ENCODE measurements at places on chromosomes 5 and 9.

DNA sequence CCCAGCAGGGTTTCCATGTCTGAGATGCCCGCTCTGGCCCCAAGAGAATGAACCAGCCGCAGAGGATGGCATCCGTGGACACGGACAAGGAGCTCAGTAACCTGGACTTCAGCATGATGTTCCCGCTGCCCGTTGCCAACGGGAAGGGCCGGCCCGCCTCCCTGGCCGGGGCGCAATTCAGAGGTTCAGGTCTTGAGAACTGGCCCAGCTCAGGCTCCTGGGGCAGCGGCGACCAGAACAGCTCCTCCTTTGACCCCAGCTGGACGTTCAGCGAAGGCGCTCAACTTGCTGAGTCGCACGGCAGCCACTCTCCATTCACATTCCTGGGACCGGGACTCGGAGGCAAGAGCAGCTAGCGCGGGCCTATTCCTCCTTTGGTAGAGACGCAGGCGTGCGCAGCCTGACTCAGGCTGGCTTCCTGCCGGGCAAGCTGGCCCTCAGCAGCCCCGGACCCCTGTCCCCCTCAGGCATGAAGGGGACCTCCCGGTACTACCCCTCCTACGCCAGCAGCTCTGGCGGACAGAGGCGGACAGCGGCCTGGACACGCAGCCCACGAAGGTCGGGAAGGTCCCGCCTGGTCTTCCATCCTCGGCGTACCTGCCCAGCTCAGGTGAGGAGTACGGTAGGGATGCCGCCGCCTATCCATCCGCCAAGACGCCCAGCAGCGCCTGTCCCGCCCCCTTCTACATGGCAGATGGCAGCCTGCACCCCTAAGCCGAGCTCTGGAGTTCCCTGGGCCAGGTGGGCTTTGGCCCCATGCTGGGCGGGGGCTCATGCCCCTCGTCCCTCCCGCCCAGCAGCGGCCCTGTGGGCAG is 74.4 kb downstream of the INSL6 start:
- no peak for DNase-seq

DNA sequence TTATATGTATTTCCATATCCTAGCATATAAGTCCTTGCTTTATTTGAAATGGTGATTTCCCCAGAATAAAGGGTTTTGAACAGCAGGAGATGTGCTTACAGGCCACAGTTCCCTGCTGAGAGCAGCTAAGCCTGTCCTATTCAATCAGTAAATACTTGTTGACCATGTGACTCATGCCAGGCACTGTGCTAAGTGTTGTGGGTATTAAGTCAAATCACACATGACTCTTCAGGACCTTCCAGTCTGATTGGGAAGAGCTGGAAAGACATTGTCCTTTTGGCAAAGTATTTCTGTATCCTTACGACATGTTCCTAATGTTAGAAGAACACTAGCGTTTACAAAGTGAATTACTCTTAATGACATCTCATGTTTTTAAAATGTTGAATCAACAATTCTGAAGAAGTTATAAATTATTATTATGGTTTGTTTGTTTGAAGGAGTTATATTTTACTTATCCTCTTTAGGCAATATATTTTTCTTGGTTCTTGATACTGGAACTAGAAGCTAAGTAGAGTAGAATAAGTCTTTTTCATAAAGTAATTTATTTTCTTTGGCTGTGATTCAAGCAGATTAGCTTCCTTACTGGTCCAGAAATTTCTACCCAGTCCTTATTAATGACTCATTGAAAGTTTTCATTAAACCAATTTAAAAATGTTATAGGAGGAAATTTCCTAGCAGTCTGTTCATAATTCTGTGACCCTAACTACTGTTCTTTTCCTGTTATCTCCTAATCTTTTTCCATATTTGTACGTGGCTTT is 82.1 kb downstream of the GAPVD1 start:
- no peak for DNase-seq

DNA sequence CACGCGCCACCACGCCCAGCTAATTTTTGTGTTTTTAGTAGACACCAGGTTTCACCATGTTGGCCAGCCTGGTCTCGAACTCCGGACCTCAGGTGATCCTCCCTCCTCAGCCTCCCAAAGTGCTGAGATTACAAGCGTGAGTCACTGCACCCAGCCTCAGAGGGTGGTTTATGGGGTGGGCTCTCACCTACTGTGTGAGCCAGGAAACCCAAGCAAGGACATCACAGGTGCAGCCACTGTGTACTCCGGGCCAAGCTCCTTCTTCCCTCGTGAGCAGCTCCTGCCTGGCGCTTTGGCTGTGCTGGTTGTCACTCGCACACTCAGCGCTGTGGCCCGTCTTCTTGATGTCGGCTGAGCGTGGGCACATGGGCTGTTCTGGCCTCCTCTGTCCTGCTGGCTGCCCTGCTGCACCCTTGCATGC is 70.1 kb downstream of the WNK2 start:
- no peak for DNase-seq

DNA sequence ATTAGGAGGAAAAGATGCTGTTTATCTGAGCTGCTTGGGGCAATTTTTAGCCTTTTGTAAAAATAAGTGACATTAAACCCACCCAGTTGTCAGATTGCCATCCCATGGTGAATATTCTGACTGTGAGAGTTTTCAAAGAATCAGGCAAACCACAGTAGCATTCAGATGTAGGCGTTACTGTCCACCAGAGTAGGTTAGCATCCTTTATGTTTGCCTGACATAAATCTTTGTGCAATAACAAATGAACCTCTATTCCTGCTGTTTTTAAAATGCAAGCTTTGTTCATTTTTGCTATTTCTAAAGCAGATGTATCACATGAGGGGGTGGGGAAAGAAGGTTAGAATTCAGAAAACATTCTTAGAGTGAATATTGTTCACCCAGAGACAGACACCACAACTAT is 427.8 kb downstream of the CDH9 start:
- DNase-seq = no peak

- DNase-seq = no peak
These were observed 20.2 kb upstream of the CEP78 start for GRCh38 chr9:78215706-78216105.

DNA sequence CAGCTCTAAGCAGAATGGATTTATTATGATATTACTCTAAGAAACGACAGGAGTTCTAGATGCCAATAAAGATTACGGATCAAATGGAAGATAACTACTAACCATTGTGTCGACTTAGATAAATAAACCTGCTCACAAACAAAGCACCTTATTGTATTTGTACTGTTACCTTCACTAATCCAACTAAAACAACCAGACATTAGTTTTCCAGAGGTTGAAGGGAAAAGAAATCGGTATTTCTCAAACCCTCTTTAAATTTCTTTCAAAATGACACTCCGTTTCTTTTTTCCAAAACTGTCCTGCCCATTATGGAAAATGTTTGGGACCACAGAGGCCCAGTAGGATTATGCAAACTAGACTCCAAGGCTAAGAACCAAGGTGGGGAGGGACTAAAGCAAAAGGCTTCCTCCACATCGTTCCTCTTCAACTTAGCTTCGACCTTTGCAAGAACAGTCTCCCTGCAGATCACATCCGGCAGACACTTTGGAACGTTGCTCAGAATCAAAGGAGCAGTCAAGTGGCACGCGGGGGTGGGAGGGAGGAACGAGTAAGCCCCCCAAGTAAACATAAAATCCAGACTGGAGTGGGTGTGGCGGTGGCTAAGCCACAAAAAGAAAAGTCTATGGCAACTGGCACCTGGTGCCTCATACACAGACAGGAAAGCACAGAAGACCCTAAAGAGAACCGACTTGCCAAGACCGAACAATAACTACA is 2.7 kb downstream of the MLLT3 start:
- peak; percentile 66 for DNase-seq

GRCh38 chr9:123090198-123090896 is 56.9 kb downstream of the GPR21 start:
- no peak for DNase-seq

Data from KBM-7 (cell line).